ENCODE measurements at places on chromosomes 16 and 17.

- no peak for DNase-seq
Measured at GRCh38 chr17:62796291-62796690, 11.8 kb downstream of the MARCHF10 start.

DNA sequence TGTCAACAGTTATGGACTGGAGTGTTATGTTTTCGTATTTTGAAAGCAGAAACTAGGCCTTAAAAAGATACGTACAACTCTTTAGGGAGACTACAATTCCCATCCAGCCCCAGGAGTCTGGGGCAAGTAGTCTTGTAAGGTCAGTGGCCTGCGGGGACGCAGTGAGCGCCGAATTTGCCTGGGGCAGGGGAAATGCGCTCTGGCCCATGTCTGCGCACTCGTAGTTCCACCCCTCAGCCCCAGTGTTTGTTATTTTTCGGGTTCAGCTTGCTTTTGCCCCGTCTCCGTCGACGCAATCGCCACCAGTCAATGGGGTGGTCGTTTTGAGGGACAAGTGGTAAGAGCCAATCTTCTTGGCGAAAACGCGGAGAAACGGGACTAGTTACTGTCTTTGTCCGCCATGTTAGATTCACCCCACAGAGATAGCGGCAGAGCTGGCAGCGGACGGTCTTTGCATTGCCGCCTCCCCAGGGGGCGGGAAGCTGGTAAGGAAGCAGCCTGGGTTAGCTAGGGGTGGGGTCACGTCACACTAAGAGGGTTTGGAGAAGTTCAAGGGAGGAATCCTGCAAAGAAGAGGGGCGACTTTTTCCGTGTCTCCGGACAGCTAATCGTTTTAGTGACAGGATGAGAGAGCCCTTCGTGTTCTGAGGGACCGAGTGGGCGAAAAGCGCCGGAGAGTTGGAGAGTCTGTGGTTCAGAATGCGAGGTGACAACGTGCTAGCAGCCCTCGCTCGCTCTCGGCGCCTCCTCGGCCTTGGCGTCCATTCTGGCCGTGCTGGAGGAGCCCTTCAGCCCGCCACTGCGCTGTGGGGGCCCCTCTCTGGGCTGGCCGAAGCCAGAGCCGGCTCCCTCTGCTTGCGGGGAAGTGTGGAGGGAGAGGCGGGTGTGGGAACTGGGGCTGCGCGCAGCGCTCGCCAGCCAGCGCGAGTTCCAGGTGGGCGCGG lies 1.1 kb upstream of the BRCA1 start:
- no peak for DNase-seq

DNA sequence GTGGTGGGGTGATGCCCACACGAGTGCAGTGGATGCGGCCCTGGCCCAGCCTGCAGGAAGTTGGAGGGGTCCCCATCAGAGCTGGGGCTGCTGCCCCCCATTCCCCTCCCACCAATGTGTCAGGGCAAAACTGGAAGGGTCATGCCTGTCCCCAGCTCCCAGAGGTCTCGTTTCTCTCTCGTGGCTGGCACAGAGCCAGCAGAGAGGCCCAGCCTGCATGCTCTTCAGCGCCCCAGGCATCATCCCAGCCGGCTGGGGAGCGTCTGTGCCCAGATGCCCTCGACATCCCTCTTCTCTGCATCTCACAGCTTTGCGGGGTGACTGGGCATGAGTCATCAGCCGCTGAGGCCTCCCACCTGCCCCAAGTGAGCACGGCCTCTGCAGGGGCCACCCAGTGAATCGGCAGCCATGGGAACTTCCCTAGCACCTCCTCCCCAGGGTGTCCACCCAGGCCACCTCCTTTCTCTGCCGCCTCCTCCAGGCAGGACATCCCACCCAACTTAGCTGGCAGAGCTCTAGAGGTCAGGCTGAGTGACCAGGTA lies 9.8 kb upstream of the CSNK1D start:
- no peak for DNase-seq

DNA sequence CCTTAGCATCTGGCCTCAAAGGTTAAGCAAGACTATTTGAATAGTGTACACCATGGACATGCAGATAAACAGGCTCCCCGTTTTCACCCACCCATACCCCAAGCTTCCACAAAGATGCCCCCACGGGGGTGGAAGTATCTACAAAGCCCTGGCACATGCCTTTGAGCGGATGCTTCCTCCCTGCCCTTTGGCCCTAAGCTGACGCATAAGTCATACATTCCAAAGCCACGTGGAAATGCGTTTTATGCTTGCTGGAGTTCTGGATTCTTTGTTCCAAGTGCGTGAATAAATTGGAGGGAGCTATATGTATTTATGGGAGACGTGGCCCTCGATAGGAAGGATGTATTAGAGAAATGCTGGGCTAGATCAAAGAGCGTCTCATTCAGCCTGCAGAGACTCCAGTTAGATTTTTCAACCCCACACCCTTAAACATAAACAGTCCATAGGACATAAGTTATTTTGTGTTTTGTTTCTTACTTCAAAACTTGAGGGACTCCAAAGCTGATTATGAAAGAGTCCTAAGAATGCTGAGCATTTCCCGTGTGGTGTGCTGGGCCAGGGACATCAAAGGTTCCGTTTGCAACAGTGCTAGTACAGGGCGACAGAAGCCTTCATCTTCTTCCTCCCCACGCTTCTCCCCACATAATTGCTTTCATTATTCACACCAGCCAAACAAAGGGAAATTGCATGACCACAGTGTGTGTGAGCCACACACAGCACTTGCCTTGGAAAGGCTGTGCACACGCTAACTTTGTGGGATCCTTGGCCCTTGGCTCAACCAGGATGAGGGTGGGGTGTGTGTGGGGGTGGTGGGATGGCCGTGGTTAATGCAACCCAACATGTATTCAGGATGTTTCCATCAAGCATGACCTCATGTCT lies 73.6 kb downstream of the WIPI1 start:
- DNase-seq = peak; percentile 30

- no peak for DNase-seq
Measured at GRCh38 chr17:10875984-10876555, 38.2 kb upstream of the PIRT start.

DNA sequence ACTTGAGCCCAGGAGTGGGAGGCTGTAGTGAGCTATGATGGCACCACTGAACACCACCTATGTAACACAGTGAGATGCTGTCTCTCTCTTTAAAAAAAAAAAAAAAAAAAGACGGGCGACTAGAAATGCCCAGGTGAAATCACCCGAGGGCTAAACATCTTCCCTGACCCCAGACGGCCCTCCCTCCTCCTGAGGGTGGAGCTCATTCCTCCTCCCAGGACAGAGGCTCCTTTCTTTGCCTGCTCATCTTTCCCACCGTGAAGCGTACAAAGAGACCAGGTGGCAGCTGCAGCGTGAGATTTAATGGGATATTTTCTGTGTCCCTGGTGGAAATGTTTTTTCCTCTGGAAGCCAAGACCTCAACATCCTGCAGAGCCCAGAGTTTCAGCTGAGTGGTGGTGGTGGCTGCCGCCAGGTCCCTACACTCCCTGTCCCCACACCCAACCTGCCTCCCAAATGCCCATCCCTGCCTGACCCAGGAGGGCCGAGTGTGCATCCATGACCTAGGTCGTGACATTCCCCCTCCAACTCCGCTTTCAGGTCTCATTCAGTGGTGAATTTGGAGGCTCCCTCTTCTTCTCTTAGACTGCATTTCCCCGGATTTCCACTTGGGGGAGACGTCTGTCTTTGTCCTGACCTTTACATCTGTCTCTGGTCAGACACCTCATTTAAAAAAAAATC lies 14.4 kb upstream of the GPRC5B start:
- no peak for DNase-seq

GRCh38 chr16:976389-976931 lies 5.1 kb upstream of the SOX8 start:
- no peak for DNase-seq

GRCh38 chr16:75580-76501 lies 2.2 kb upstream of the MPG start:
- peak; percentile 61 for DNase-seq

DNA sequence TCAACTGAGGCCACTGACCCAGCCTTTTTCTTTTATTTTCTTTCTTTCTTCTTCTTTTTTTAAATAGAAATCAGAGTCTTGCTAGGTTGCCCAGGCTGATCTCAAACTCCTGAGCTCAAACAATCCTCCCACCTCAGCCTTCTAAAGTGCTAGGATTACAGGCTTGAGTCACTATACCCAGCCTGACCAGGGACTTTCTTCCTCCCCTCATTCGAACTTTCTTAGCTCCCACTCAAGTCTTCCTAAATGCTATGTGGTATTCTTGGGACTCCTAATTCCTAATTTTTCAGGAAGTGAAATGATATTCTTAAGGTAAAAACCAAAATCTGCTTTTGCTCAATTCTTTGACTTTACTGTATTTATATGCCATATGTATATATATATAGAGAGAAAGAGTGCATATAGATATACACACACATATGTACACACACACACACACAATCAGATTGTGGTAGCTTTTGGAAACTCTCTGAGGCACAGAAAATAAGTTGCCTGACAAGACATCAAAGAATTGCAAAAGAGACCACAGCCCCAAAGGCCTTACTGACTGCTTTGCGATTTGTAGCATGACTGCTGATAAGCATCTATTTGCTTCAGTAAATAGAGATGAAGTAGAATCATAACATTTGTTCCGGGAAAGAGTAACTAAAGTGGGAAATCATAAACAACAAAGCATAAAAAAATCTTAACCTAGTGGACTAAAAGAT lies 9.5 kb upstream of the AMZ2 start:
- DNase-seq = no peak

GRCh38 chr17:20010099-20010863 lies 1.1 kb downstream of the SPECC1 start:
- peak; percentile 63 for DNase-seq

DNA sequence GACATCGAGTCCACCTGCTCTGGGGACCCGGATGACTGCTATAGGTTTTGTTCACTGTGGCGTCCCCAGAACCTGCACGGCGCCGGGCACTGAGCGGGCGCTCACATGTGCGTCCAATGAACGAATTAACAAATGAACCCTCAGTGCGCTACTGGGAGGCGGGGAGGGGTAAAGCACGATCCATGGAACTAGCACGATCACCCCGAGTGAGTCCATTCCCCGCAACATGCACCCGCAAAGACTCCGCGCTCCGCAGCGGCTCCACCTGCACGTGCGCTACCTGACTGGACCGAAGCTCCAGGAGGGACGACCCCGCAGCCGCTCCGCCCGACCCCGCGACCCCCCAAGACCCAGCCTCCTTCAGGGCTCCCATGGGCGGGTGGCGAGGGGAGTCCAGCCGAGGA lies 491 bp downstream of the TRAP1 start:
- DNase-seq = no peak

DNA sequence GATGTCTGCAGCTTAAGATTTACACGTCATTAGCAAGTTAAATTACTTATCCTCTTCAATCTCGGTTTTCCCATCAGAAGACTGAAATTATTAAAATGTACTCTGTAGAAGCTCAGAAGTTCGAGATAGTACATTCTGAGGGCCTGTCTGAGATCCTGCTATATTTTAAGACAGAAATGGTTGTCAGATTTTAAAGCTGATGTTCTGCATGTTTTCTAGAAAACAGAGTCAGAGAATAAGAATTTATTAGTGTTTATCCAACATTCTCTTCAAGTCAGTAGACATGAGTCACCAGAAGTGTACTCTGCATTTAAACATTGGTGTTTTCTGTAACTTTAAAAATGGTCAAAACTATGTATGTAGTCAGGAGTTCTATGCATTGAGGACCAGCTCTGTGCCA lies 155.2 kb upstream of the MYOCD start:
- no peak for DNase-seq

DNA sequence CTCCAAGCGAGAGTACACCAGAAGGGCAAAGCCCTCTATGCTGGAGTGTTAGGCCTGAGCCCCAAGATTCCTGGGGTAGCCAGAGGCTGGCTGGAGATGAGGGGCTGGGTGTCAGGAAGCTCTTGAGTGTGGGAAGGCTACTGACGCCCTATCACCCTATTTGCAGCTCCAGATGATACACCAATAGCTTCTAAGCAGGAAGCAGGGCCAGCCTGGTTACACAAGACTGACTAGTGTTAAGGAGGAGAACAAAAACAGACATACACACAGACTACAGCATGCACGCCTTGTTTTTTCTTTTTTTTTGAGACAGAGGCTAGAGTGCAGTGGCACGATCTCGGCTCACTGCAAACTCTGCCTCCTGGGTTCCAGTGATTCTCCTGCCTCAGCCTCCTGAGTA lies 15.9 kb downstream of the POLR3K start:
- no peak for DNase-seq

DNA sequence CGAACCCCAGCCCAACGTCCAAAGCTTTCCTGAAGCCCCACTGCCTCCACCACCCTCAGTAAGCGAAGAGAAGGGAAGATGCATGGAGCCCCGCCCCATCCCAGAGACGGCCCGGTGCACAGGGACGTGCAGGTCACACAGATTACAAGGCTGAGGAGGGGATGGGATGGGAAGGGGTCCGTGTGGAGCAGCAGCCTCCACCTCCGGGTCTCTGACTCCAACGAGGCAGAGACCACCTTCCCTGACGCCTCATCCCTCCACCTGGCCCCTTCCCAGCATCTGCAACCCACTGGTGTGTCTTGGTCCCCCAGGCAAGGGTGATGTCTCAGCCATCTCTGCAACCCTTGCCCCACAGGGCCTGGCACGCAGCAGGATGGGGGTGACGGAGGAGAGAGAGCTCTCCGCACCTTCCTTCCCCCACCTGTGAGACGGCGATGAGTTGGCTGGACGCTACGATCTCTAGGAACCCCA lies 58.5 kb downstream of the TBC1D16 start:
- no peak for DNase-seq

DNA sequence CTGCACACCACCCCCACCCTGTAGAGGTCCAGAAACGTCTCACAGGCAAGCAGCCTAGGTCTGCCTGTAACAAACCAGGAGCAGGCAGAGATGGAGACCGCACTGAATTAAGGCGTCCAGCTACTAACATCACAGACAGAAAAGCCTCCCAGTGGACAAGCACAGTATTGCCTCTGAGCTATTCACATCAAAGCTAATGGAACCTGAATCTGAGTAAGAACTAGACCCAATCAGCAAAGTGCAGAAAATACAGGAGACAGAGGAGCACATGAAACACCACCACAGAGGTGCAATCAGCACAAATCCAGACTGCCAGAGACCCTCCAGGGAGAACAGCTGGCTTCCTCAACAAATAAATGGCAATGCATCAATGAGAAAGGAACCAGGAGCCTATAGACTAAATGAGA lies 22.2 kb upstream of the PEMT start:
- DNase-seq = peak; percentile 65

GRCh38 chr16:23428351-23428750 lies 24.6 kb downstream of the COG7 start:
- no peak for DNase-seq

GRCh38 chr16:83305092-83305491 lies 502.7 kb upstream of the HSBP1 start:
- no peak for DNase-seq

All from skin of body (tissue), 3 donors.